ENCODE measurements at places on chromosomes 3 and 15. TPM values are rescaled to one million over a fixed set of nuclear protein-coding genes. Genes with fewer than 3 reads are reported as not detected.
A peak's percentile ranks its signal among the peaks of the same experiment; 100 is the strongest.

- DNase-seq, result no peak
Observed at GRCh38 chr15:38438031-38438986, 15.6 kb upstream of the FAM98B start.

Gene GOLGA6L9
- polyA plus RNA-seq, result 0.44 TPM

Gene SAMD7
- polyA plus RNA-seq, result not detected

Gene MKRN3
- polyA plus RNA-seq, result 0.68 TPM

DNA sequence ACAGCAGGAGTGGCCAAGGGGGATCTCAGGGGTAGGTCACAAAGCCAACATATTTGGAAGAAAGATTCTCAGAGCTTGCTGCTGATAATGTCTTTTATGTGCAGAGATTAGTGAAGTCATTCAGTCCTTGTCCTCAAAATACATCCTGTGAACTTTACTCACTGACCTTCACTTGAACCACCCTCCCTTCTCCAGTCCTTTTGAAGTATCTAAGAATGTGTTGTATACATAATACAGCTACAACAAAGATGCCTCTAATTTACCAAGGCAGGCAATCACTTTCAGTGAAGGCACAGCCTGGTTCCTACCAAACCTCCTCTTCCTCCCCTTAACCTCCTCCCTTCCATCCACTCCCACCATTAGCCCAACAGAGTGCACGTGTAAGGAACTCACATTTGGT is 38.3 kb downstream of the ETV5 start:
- DNase-seq, result no peak

DNA sequence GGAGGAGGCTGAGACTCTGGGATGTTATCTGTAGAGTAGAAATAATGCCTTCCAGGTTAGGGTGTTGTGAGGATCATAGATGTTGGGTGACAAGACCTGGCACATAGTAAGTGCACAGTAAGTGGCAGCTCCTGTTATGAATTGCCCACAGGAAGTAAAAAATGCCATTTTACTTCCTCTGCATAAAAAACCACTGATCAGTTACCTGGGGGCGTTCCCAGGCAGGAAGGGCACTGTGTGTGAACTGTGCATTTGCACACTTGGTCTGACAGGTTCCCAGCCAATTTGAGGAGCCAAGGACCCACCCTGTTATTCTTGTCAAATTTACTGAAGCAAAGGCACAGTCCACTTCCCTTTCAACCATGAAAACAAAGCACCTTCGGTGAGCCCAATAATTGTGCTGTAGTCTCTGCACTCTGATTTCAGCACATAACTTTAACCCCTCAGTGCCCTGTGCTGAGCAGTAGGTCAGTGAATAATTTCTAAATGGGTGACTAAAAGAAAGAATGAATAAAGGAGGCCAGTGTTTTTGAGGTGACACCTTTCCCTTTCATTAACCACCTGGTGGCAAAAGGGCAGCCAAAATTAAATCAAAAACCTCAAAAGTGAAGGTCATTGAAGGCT is 85.8 kb upstream of the ARHGEF3 start:
- no peak for DNase-seq

DNA sequence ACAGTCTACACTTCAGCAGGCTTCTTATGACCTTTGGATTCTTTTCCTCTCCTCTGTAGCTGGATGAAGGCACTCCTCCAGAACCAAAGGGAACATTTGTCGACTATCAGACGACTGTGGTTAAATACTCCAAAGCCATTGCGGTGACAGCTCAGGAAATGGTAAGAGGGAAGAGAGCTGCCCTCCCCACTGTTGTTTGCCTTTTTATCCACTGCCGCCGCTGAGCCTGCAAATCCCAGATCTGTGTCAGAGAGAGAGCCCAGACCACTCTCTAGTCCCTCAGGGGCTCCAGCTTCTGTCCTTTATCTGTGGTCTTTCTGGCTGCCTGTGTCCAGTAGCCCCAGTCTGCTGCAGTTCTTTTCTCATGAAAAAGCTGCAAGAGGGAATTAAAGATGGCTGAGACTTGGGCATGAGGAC is 261.5 kb upstream of the TPM1 start:
- DNase-seq, result no peak

Gene NR1I2
- polyA plus RNA-seq, result not detected

GRCh38 chr3:25587526-25587925 is 77.2 kb downstream of the TOP2B start:
- DNase-seq, result no peak

Gene CCDC54
- polyA plus RNA-seq, result 0.16 TPM

DNA sequence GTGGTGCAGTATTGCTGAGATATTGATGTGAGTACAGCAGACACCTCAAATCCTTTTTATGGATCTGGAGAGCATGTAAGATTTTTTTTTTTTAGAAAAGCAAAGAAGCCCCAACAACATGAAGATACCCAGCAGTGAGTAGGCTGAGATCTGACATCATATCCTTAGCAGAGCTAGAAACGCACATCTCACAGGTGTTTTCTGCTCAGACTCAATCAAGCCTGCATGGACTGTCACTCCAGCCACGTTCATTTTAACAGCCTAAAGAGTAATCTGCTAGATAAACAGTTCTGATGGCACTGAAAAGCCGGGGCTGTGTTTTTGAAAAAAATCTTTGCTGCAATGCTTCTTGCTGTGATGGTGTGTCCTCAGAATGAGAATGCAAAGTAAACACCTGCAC is 544.2 kb downstream of the FGF12 start:
- no peak for DNase-seq

DNA sequence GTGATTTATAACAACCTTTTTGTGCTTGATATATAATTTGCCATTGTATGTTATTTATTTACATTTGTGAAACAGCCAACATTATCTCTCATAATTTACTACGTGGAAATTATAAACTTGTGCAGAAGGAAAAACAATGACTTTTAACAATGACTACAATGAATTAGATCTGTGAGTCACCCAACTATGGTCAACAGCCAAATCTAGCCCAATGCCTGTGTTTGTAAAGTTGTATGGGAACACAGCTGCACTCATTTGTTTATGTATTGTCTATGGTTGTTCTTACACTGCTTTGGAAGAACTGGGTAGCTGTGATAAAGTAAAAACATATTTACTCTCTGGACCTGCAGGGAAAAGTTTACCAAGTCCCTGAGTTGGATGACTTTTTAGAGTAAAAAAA is 110.4 kb downstream of the OTOL1 start:
- DNase-seq, result no peak

Gene SERPINI2
- polyA plus RNA-seq, result not detected

DNA sequence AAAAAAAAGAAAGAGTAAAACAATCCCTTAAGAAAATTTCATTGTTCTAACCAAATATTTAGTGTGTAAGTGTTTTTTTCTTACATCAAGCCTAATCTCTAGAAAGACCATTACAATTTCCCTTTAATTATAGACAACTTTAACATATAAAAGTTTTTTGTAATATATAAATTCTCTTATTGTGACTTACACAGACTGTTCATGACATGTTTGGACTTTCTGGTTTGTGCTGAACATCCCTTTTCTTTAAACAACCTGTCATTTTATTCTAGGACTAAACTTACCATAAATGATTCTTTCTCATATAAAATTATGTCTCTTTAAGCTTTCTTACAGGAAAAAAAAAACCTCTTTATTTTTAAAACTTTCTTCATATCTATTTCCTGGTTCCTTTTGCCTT is 13.0 kb upstream of the BTLA start:
- DNase-seq, result no peak

GRCh38 chr3:5426094-5426883 is 238.8 kb downstream of the EDEM1 start:
- DNase-seq, result peak; percentile 77

DNA sequence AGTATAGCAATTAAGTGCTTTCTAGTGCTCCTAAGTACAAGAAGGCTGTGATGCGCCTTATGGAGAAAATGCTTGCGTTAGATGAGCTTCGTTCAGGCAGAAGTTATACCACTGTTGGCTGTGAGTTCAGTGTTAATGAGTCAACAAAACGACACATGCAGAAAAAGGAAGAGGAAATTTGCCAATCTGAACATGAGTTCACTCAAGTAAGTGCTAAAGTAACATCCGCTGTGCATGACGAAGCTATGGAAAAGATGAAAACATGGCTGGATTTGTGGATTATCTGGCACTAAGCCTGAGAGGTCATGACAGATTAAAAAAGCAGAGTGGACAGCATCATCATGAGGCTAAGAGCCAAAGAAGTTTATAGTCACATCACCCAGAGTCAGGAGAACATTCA is 36.9 kb downstream of the SH3BP5 start:
- DNase-seq, result peak; percentile 98

GRCh38 chr3:46090161-46090591 is 62.9 kb upstream of the XCR1 start:
- peak; percentile 73 for DNase-seq

DNA sequence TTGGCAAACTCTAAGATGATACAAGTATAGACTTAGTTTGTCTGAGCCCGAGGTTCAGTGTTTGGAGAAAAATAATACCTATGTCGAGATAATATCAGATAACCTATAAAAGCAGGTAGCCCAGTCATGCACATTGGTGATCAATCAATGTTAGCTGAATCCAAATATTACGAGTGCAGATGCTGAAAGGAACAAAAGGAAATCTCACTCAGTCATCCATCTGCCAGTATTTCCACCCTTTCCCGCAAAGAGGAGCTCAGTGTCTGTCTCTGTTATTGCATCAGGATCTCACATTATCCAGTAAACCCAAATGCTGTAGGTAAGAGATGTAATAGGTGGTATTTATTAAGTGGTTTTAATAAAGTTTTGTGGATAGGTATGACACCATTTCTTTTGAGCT is 251.2 kb upstream of the CTDSPL start:
- DNase-seq, result no peak

Gene CYP1A1
- polyA plus RNA-seq, result not detected

- peak; percentile 66 for DNase-seq
Observed at GRCh38 chr15:67820992-67821783, 4.1 kb upstream of the SKOR1 start.

DNA sequence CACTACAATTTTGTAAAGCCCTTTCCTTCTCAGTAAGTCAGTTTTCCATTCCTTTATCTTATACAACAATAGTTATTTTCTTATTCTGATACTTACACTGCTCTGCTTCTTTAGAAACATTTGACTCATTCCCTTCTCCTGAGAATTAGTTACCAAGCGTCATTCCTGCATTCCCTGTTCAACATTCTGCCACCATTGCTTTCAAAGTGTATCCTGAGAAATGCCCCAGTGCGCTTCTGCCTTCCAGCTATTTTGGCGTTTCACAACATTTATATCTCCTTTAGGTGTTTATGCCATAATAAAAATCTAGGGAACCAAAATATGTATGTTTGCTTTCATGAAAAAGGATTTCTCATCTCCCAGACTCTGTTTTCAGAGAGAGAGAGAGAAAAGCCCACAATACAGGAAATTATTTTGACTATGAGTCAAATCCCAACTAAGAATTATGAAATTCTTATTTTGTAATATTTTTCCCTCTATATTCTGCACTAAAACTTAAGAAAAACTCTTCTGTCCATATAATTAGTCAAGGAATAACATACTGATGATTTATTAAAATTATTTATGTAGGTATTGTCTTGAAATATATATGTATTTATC is 118.2 kb upstream of the RAP2B start:
- DNase-seq, result peak; percentile 81

DNA sequence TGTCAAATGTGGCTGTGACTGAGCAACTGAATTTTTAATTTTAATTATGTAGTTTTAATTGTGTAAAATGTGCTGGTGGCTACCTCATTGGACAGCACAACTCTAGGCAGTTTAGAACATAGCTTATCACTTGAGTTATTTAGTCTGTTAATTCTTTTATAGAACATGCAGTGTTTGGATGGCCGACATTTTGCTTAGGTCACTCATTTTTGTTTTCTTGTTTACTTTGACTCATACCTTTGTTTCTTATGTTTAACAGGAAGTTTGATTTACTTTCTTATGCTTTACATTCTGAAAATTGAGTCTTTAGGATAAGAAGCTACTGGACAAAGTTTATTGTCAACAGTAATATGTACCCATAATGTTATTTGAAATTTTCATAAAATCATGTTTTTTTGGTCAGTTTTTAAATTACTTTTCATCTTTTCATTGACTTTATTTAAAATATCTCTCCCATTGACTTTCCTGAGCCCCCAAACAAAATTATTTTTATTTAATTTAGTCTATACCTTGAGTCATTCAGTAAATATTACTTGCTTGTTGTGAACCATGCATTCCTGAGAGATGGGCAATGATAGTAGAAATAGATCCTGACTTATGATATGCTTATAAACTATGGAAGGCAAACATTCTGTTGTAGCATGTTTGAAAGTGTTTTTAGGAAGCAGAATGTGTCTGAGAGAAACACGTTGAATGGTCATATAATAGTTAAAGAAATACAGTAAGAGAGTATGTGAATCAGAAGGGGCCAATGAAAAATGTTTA is 60.6 kb downstream of the TCF12 start:
- DNase-seq, result peak; percentile 69

DNA sequence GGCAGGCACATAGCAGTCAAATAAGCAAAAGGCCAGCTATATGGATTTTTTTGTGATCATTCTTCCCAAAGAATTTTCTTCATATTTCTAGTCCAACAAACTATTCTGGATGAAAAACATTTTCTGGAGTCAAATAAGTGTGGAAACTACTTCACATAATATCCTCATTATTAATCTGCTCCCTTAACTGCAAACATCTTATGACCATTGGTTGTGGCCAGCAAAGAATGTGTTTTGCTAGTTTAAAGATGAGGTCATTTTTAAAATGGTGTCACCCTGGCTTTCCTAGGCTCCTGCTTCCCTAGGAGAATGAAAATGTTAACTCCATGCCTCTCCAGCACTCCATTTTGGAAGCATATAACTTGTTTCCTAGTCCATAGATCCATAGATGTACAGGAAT is 118.8 kb downstream of the SST start:
- peak; percentile 61 for DNase-seq

Gene DAZL
- polyA plus RNA-seq, result not detected

Gene UBA3
- polyA plus RNA-seq, result 62.1 TPM

GRCh38 chr3:126932188-126932931 is 50.6 kb upstream of the PLXNA1 start:
- no peak for DNase-seq

GRCh38 chr15:36358094-36358493 is 221.3 kb upstream of the CDIN1 start:
- peak; percentile 90 for DNase-seq

Gene KLHL6
- not detected for polyA plus RNA-seq

GRCh38 chr15:79562403-79562815 is 130.3 kb downstream of the MINAR1 start:
- peak; percentile 13 for DNase-seq

DNA sequence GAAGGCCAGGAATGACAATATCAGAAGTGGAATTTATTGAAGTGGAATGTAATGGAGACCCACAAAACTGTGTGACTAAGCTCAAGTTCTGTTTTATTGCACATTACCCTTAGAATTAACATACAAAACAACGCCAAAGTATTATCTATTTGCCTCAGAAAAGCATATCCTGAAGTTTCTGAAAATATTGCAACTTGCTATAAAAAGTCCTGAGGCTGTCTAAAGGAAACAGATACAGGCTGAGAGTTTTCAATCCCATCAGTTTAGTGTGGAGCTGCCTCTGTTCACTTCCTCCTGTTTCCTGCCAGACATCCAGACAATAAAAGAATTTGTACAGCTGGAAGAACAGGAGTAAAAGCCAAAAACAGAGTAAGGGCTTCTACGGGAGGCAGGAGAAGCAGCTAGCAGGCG is 108.8 kb downstream of the FBN1 start:
- DNase-seq, result peak; percentile 67
